Activated CD4-positive, alpha-beta T cell treated with anti-CD3 and anti-CD28 coated beads, Interleukin-2, Interleukin-4, amounts not matched to agents 100 ng/mL and 50 ng/mL, durations not matched to agents 16 hours and 8 hours (primary cell): ENCODE measurements at places on chromosomes 3 and 15.
A peak's percentile ranks its signal among the peaks of the same experiment; 100 is the strongest.

DNA sequence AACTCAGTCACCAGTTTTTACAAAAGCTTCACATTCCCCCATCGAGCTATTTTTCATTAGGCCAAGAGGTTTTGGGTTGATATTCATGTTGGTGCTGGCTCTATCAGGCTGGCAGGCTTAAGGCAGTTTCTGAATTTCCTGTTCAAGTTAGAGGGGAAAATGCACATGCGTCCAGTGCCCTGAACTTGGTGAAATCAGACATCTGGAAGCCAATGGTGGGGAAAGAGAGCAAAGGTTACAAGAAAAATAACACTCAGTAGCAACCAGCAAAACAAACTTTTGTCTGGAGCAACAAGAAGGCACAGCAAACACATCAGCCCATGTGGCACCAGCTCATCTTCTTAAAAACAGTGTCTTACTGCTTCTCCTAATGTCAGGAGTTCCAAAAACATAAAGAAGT, 155.6 kb upstream of the TSC22D2 start:
- DNase-seq = no peak

DNA sequence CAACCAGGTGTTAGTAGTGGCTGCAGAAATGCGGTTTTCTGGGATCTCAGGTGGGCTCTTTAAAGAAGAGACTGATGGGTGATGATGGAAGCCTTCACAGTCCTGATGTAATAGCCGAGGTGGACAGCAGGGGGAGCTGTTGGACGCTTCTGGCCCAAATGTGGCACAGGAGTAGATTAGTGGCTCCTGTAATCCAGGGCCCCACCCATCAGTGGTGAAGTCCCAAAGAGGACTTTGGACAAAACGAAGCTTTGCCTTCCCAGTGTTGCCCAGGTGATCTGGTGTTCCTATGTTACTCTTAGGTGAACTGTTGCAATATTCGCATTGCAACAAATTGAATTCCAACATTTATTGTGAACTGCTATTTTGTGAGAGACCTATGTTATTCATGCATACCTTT, 31.8 kb upstream of the MYZAP start:
- DNase-seq = peak; percentile 74

DNA sequence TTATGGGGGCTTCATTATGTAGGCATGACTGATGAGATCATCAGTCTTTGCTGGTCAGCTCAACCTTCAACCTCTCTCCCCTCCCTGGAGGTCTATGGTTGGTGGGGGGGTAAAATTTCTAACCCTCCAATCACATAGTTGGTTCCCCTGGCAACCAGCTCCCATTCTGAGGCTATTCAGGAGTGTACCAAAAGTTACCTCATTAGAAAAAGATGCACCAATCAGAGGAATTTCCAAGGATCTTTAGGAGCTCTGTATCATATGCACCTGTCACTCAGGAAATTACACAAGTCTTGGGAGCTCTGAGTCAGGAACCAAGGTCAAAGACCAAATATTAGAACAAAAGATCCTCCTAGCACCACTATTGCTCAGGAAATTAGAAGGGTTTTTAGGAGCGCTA, 21.4 kb upstream of the LEO1 start:
- no peak for DNase-seq

DNA sequence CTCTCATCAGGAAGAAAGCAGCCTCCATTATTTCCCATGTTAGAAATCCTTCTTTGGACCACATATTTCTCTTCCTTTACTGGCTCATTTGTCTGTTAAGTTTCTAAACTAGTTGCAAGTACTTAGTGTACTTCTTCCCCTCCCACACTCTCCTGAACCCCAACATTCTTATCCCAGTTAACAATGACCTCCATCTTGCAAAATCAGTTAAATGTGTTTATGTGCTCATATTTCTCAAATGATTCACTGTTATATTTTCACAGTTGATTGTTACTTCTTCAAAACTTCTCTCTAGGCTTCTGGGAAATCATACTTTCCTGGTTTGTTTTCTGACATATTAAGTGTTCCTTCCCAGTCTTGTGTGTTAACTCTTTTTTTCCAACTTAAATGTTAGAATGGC, 856.9 kb downstream of the EPHA3 start:
- no peak for DNase-seq

GRCh38 chr15:29832709-29833108, 10.4 kb upstream of the TJP1 start:
- DNase-seq = no peak

DNA sequence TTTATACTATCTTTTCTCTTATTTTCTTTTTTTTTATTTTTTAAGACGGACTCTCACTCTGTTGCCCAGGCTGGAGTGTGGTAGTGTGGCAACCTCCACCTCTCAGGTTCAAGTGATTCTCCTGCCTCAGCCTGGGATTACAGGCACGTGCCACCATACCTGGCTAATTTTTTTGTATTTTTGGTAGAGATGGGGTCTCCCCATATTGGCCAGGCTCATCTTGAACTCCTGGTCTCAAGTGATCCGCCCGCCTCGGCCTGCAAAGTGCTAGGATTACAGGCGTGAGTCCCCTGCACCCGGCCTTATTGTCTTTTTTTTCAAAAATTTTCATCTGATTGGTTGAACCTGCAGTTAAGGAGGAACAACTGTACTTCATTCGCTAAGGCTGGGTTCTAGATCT, 21.8 kb downstream of the ABHD2 start:
- no peak for DNase-seq

GRCh38 chr3:135503760-135504686, 461.5 kb upstream of the PPP2R3A start:
- peak; percentile 32 for DNase-seq

DNA sequence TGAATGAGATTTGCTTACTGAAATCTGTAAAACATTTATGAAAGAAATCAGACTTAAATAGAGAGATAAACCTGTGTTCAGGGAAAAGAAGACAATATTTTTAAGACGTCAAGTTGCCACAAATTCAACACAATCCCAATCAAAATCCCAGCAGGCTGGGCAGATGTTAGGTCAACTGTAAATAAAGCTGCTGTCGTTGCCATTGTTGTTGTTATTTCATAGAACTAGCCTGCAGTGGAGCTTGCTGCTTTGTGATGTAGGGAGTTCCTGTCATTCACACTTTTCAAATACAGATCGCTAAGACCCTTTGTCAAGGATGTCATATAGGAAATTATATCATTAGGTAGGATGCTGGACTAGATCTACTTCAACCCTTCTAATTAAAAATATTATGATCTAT, 123.1 kb downstream of the NEO1 start:
- DNase-seq = no peak

DNA sequence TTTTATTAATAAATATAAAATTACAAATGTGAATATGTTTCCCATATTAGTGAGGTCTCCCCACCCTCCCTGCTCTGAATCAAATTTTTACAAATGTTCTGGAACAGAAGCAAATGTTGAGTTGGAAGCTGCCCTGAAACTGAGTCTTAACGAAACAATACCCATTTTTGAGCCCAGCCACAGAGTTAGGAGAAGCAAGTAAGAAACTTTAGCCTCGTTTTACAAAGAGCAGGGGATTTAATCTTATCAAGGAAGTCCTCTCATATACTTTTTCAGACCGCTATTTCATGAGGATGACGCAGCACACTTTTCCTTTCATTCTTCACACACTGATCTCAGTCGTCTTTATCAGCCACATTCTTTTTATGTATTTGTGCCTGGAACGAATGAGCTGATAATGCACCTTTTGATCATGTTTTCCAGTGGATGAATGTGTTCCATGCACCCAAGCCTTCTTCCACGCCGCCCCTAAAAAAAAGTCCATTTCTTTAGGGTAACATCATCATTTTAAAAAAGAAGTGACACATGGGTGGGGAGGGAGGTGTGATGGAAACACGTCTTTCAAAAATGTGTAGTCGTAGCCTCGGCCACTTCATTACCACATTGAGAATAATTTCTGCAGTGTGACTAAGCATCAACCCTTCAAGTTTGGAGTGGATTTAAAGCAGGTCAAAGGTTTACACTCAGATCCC, 48.1 kb downstream of the SETMAR start:
- peak; percentile 31 for DNase-seq
